Activated T-helper 1 cell treated with anti-CD3 and anti-CD28 coated beads, Interleukin-12 subunit alpha, Interleukin-12 subunit beta, Interleukin-2, Interleukin-4 antibody, amounts not matched to agents 30 ng/mL and 10 ng/mL and 1 ng/mL, durations not matched to agents 14 hours and 24 hours and 36 hours (primary cell): ENCODE measurements at places on chromosomes 7 and 10. TPM values are rescaled to one million over a fixed set of nuclear protein-coding genes. Genes with fewer than 3 reads are reported as not detected.

DNA sequence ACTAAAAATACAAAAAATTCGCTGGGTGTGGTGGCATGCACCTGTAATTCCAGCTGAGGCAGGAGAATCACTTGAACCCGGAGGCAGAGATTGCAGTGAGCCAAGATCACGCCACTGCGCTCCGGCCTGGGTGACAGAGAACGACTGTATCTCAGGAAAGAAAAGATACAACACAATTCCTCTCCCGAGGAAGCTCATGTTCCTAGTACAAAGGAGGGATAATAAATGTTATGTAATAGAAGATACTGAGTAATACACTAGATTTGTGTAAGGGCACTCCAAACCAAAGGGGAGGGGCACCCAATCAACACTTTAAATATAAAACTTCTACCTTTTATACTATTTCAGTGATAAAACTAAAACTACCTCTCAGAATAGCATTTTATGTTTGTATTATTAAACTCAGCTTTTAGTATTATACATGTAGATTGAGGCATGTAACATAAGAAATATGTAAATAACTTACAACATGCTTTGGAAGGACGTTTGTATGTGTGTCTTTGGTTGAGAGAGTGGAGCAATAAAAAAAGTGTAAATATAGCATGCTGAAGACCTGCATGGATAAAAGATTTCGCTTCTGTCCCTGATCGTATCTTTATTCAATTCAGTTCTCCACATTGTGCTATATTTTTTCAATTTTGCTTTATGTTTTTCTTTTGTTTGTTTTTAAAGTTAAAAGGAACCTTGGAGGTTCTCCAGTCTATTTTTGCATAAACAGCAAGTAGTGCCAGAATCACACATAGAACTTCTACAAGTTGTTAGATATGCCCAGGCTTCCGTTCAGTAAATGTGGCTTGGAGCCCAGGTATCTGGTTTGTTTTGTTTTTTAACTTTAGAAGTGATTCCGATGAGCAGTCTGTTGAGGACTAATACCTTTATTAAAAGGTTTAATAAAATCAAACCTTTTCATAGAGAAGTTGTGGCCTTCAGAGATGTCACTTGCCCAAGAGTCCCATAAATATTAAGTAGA is 71.9 kb downstream of the WAC start:
- peaks cover 33% of the 10 kb centered on the region for H3K4me1 ChIP-seq
- peaks cover 21% of the 10 kb centered on the region for H3K36me3 ChIP-seq
- H3K27me3 ChIP-seq = no peaks in the 10 kb centered on the region
- no peak overlapping the region for H3K27ac ChIP-seq
- H3K4me3 ChIP-seq = no peak overlapping the region
- no peak for DNase-seq

The UTF1 gene
- 0.17 TPM in 1 of 2 replicates, not detected in the other for total RNA-seq

The C1GALT1 gene
- 35.8 and 41.4 TPM in 2 replicates for total RNA-seq

- peaks cover 12% of the 10 kb centered on the region for H3K4me1 ChIP-seq
- no peak overlapping the region for H3K27ac ChIP-seq
- no peaks in the 10 kb centered on the region for H3K36me3 ChIP-seq
- H3K4me3 ChIP-seq = no peak overlapping the region
Observed at GRCh38 chr10:123995461-123996131, 97.8 kb downstream of the CHST15 start.

The TRIM73 gene
- 5.7 and 6.6 TPM in 2 replicates for total RNA-seq
